ENCODE measurements at places on chromosomes 13 and 19.

GRCh38 chr19:18477974-18478373, 40.0 kb upstream of the ISYNA1 start:
- no peak for DNase-seq

DNA sequence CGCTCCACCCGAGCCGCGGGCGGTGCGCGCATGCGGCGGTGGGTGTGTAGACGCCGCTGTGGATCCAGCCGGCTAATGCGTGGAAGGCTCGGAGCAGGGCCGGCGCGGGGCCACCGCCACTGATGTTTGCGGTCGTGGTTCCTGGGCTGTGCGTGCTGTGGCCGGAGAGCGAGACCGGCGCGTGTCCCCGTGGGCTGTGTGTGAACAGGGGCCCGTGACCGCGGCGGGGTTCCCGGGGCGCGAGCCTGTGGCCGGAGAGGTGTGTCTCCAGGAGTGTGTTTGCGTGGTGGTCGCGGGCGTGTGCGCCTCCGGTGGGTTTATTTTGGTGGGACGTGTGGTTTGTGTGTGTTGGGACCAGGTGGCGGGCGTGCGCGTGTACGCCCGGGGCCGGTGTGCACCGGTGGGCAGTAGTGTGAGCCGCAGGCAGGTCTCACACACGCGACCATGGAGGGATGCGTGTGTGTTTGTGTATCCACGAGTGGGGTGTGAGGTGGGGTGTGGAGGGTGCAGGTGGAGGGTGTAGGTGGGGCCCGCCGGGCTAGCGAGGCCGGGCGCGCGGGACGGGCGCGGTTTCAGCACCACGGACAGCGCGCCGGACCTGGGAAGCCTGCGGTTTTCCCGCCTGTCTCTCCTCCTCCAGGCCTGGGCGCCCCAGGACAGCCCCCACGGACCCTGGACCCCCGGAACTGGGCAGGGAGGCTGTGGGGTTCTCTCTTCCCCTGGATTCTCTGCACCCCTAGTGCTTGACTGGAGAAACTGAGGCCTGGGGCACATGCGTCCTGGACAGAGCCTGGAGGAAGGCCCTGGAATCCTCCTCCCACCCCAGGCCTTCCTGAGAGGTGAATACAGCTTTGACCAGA, 1.6 kb downstream of the HCN2 start:
- DNase-seq, result no peak

DNA sequence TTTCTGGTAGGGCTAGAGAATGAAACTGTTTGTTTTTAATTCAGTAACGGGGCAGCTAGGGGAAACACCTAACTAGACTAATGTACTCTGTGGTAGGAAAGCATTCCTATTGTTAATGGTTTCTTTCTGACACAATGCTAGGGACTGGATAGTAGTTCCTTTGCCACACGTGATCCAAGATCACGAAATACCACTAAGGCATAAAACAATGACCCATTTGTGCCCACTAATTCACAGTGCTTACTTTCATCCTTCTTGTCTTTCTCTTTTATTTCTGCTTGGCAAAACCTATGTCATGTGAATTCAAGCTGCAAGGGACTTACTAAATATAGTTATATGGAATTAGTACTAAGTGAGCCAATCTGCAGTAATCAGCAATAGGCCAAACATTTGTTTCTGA, 834.1 kb upstream of the SLITRK6 start:
- DNase-seq, result no peak

GRCh38 chr19:12778905-12779161, 3.5 kb upstream of the HOOK2 start:
- no peak for DNase-seq

- DNase-seq, result no peak
Measured at GRCh38 chr13:27200413-27201070, 28.9 kb upstream of the USP12 start.

- no peak for DNase-seq
Measured at GRCh38 chr13:78147905-78148304, 229.3 kb upstream of the EDNRB start.

DNA sequence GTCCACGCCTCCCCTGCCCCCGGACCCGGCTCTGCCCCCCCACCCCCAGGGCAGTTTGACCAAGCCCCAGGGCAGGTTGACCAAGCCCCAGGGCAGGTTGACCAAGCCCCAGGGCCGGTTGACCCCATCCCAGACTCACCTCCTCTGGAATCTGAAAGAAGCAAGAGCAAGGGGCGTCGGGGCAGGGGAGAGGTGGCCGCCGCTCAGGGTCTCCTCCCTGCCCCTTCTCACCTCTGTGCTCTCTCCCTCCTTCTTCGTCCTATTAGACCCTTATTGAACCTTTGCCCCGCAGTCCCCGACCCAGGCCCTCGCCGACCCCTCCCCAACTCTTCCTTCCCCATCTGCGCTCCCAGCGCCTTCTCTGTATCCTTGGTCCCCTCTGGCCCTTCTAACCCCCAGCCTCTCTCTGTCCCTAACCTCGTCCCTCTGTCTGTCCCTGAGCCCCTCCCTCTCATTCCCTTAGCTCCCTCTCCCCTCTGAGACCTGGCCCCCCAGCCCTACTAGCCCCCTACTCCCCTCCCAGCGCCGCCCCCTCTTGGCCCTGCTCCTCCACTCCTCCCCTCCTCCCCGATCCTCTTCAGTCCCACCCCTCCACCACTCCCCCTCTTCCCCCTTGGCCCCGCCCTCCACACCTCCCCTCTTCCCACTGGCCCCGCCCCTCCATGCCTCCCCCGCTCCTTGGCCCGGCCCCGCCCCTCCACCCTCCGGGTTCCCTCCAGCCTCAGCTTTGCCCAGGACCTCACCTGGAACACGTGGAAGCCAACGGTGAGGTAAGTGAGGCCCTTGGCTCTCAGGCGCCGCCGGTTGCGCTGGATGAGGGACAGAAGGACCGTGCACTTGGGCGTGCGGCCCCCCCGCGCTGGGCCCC, 7.6 kb downstream of the CAPN12 start:
- DNase-seq, result no peak

- DNase-seq, result peak; percentile 7
Measured at GRCh38 chr19:1618157-1619093, 13.2 kb upstream of the UQCR11 start.

GRCh38 chr19:55617426-55617825, 6.9 kb downstream of the ZNF784 start:
- no peak for DNase-seq

- DNase-seq, result no peak
Measured at GRCh38 chr13:27673911-27674310, 52.2 kb downstream of the POLR1D start.

- DNase-seq, result no peak
Measured at GRCh38 chr19:35940078-35940775, 4.1 kb downstream of the LRFN3 start.

DNA sequence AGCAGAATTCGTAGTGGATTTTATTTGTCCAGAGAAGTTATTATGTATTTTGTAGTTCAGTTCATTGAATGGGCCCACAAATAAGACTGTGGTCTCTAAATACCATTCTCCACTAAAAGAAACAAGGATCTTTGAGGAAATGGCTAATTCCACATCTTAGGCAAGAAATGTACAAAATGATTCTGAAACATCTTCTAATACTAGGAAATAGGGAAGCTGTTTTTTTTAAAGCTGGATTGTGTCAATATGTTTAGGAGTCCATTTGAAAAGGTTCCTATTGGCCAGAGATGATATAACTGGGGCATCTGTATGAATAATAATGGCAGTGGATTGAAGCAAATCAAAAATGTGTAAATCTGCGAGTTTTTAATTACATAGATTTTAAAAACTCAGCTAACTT, 88.5 kb upstream of the SIAH3 start:
- peak; percentile 83 for DNase-seq

- DNase-seq, result no peak
Measured at GRCh38 chr13:20128459-20128931, 32.4 kb downstream of the GJA3 start.

- DNase-seq, result peak; percentile 92
Measured at GRCh38 chr13:41053384-41053826, 7.9 kb upstream of the WBP4 start.

Data from inflammatory macrophage treated with lipopolysaccharide for 4 hours (primary cell).